ENCODE measurements at places on chromosomes 7 and 10.

GRCh38 chr10:27258838-27259812, 18.5 kb upstream of the ACBD5 start:
- DNase-seq, result peak; percentile 38

GRCh38 chr7:107874605-107875446, 16.2 kb upstream of the DLD start:
- DNase-seq, result peak; percentile 51

DNA sequence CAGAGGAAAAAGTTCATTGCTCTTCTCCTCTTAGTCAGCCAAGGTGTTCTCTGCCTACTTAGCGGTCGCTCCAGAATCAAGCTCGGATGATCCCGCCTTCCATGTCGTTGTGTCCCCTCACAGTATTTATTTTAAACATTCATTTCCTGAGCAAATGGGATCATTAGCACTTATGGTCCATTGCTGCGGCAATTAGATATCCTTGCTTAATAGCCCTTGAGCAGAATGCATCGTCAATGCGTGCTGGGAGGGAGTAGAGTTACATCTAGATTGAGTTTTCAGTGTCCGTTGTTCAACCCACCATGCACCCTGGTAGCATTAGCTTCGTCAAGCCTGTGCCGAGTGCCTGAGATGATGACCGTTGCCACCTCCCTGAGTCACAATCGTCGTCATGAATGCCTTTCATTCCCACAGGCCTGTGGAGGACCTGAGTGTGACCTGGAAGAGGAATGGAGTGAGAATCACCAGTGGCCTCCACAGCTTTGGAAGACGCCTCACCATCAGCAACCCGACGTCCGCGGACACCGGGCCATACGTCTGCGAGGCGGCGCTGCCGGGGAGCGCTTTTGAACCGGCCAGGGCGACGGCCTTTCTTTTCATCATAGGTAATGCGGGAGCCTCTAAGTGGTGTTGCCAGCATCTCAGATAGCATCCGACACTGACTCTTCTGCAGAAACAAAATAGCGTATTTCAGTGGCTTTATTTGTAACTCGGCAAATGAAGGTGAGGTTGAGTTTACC, 650.4 kb downstream of the SDK1 start:
- DNase-seq, result no peak

DNA sequence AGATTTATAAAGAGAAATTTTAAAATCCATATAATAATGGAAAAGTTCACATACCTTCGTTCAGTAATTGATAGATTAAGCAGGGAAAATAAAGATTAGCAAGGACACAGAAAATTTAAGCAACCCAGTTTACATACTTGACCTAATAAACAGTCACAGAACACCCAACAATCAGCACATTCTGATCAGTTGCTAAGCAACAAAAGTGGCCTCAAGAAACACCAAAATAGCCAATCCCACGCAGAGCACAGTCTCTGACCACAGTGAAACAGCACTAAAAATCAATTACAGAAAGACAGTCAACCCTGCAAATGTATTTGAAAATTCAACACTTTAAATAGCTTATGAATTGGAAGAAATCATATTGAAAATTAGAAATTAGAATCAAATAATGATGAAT, 39.3 kb upstream of the DRGX start:
- no peak for DNase-seq

DNA sequence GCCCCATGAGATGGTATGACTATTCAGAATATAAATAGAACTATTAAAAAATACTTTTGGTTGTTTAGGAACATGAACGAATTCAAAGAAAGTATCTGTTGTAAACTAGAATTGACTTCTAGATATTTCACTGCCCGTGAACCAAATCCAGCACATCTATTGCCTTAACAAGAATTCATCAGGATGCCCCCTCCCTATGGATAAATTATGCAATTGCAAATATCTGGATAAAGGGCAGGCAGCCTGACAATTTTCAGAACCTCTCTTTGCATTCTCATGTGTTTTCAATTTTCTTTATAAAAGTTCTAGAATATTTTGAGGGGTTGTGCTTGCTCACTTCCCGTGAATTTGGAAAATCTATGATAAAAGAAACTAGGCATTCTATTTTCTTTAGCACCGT, 822.1 kb upstream of the SORCS1 start:
- no peak for DNase-seq

DNA sequence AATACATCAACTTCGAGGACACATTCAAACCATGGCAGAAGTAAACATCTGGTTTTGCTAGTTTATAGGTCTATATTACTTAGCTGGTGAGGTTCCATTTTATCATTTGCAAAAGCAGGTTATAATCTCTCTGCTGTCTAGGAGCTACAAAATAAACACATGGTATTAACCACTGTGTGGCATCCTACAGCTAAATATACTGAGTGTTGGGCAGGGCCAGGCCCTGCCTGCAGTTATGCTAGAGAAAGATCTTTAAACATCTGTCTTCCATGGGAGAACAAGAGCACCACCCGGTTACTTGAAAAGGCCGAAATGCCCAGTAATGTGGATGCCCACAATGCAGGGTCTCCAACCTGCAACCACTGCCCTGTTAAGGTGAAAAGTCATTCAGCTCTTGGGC, 20.6 kb upstream of the FKBP9 start:
- no peak for DNase-seq

- no peak for DNase-seq
Observed at GRCh38 chr7:36155811-36156361, 2.8 kb downstream of the EEPD1 start.

DNA sequence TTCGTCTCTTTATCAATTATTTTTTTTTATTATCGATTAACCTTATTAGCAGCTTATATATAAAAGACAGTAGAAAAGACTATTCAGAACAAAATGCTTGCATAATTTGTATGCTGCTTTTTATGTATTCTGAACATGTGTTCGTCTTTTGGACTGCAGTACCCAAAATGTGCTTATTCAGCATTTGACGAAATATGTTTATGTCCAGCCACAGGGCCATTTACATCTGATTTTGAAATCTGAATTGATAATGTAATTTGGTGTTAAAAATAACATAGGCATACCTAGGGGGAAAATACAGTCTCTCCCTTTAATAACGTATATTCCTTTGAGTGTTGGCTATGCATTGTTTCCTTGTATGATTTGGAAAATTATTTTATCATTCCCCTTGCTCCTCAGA, 386.0 kb downstream of the EXOC4 start:
- no peak for DNase-seq

GRCh38 chr10:97759158-97759887, 12.5 kb downstream of the SFRP5 start:
- DNase-seq, result peak; percentile 59

- peak; percentile 12 for DNase-seq
Observed at GRCh38 chr7:132577206-132578049, 1.2 kb upstream of the PLXNA4 start.

DNA sequence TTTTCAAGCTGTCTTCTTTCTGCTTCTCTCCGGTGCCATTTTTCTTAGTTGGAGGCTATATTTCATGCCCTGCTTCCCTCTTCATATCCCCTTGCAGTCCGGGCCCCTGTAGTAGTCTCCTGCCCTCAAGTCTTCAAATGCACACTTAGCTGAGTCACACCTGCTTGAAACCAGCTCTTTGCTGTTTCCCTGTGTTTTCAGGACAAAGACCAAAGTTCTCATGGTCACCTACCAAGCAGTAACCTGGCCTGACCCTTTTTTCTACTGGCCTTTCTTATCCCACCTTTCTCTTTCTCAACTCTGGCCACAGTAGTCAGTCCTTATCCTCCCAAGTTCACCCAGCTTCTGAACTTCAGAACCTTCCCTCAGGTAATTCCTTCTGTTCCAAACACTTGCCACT, 28.5 kb downstream of the GLUD1 start:
- DNase-seq, result no peak

Data from activated CD4-positive, alpha-beta T cell treated with anti-CD3 and anti-CD28 coated beads for 48 hours (primary cell).